Activated CD4-positive, alpha-beta T cell treated with anti-CD3 and anti-CD28 coated beads, Interleukin-2, amount 50 U/mL, for 1 hour (primary cell): ENCODE measurements at places on chromosomes 1 and 21.

- DNase-seq, result no peak
Measured at GRCh38 chr1:70892930-70893329, 154.7 kb downstream of the PTGER3 start.

GRCh38 chr1:23562137-23562876 lies 3.0 kb upstream of the ID3 start:
- peak; percentile 27 for DNase-seq

GRCh38 chr1:11194407-11195176 lies 5.4 kb downstream of the ANGPTL7 start:
- DNase-seq, result no peak

DNA sequence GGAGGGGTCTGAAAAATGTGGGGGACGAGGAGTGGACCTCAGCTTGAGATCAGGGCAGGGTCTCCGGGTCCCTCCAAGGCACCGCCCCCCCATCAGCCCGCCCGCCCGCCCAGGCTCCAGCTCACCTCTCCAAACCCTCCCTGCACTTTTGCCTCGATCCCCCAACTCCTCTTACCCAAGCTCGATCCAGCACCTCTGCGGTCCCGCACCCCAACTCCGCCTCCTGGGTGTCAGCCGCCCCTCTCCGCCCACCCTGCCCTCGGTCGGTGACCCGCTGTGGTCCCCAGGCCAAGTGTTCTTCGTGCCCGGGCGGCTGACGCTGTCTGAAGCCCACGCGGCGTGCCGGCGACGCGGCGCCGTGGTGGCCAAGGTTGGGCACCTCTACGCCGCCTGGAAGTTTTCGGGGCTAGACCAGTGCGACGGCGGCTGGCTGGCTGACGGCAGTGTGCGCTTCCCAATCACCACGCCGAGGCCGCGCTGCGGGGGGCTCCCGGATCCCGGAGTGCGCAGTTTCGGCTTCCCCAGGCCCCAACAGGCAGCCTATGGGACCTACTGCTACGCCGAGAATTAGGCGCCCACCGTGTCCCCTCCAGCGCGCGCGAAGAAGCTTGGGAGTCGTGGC lies 5.7 kb downstream of the HAPLN2 start:
- DNase-seq, result no peak

DNA sequence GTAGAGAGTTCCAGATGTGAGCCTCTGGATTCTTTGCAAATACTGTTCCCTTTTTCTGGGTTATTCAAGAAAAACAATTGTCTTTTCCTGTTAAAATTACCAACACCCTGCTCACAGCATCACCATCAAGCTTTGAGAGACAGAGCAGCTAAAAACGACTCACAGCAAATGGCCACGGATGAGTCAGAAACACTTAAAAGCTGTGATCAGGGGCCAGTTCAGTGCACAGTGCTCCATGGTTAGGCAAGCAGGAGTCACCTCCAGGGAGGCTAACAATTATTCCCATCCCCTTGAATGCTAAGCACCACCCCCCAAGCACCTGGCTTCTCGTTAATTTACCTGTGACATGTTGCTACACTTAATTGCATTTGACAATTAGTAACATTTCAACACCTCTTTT lies 128.4 kb upstream of the CAMK1G start:
- DNase-seq, result no peak

DNA sequence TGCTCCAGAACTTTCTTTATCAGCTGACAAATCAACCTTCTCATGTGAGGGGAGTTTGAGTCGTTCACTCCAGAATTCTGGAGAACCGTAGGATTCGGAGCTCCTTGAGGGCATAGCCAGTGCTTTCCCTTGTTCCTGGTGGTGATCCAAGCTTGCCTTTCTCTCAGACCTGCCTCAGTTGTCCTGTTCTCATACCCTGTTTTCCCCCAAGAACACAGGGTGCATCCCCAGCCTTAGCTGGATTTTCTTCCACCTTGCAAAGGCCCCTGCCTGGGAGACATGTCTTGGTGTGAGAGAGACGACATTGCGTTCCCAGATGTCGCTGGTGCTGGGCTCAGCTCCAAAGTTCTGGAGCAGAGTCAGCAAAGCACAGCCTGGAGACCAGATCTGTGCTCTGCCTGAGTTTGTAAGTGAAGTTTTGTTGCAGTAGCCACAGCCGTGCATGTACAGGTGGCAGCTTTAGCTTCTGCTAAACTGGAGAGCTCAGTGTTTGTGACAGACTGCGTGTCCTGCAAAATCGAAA lies 40.0 kb downstream of the ABCG1 start:
- DNase-seq, result no peak

DNA sequence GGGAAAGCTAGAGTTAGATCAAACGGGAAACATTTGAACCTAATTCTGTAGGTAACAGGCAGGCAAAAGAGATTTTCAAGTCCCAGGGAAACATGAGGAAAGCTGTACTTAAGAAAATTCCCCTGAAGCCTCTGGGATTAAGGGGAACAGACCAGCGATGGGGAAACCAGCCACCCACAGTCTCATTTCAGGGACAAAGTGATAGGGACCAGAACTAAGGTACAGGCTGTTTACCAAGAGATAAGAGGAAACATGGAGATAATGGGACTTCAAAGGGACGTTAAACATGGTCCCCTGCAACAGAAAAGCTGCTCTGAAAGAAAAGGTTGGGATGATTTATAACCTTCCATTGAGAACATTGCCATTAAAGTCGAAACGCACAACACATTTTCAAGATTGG lies 84.4 kb downstream of the NTPCR start:
- no peak for DNase-seq

GRCh38 chr1:235022341-235022980 lies 106.2 kb downstream of the TOMM20 start:
- DNase-seq, result no peak

DNA sequence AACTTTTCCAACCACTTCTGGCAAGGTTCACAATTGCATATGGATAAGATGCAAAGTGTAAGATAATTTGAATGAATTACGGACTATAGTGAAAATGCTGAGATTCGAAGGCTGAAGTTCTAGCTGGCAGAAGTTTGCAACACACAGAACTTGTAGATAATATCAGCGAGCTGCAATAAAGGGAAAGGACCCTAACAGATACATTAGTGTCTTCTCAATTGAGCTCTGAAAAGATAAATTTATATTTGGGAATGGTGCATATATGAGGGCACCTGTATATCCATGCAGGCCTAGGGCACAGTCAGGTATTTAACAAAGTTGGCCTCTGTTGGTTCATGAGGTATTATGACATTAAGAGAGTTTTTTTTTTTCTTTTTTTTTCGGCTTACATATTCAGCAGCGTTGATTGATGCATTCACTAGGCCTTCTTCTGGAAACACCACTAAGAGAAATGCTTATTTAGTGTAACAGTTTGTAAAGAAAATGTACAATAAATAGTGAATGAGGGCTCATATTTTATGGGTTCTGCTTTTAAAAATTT lies 2.2 kb downstream of the NFIA start:
- DNase-seq, result no peak

DNA sequence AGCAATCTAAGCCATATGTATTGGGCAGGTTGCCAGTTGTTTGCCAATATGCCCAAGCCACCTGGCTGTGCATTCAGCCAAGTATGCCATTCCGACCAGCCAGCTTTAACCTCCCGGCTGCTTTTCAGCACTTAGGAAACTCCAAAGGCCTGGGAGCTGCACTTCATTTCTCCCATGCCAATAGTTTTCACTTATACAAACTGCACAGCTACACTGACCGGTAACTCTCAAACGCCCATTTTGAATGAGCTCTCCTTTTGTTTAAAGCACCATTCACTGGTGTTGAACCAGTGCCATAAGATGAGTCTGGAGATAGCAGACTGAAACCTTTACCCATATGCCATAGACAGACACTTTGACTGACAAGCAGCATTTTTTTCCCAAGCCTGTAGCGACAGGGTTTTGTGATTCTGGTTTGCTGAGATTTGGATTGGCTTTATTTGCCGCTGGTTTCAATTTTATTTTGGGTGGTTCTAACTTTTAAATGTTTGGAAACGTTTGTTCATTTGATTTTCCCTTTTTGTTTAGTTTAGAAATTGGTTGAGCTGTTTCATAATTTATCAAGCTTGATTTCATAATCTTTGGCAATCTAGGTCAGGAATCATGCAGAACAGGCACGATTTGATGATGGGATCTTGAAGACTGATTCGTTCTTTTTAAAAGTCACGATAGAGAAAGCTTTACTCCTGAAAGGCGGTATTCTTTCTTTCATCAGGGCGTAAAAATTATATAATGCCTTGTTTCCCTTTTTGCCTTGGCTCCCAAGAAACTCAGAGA lies 144.6 kb downstream of the NFIA start:
- DNase-seq, result no peak
